ENCODE measurements at places on chromosomes 12 and 14. TPM values are rescaled to one million over a fixed set of nuclear protein-coding genes. Genes with fewer than 3 reads are reported as not detected.

TPPP2 gene
- not detected for total RNA-seq

RASSF3 gene
- 39.8 TPM for total RNA-seq

NOVA1 gene
- 3.0 TPM for total RNA-seq

GRCh38 chr12:130266751-130267150, 70.9 kb upstream of the PIWIL1 start:
- no peaks in the 10 kb centered on the region for H3K27me3 ChIP-seq
- DNase-seq, result no peak
- no peaks in the 10 kb centered on the region for H3K36me3 ChIP-seq
- H3K4me3 ChIP-seq, result no peak overlapping the region
- H3K27ac ChIP-seq, result no peak overlapping the region
- H3K4me1 ChIP-seq, result no peaks in the 10 kb centered on the region

GRCh38 chr12:44465139-44465538, 411.0 kb downstream of the NELL2 start:
- no peak overlapping the region for H3K4me3 ChIP-seq
- H3K27me3 ChIP-seq, result no peaks in the 10 kb centered on the region
- no peaks in the 10 kb centered on the region for H3K4me1 ChIP-seq

DNA sequence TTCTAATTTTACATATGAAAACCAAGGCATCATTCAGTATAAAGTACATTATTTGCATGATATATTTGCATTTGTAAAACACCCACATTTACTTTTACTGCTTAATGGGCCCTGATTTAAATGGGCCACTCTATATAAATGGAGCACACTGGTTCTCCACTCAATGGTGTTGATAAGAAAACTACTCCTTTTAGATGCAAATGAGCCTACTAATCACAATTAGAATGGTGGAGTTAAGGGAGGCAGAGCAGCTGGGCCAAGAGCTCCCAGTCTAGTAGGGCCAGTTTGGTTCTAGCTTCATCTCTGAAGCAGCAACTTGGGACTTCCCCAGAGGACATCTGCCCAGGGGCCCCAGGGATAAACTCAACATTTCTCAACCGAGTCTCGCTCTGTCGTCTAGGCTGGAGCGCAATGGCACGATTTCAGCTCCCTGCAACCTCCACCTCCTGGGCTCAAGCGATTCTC, 120.7 kb downstream of the FOXN3 start:
- no peak for DNase-seq
- H3K4me1 ChIP-seq, result no peaks in the 10 kb centered on the region
- no peak overlapping the region for H3K4me3 ChIP-seq
- no peaks in the 10 kb centered on the region for H3K36me3 ChIP-seq
- no peaks in the 10 kb centered on the region for H3K27me3 ChIP-seq

DNA sequence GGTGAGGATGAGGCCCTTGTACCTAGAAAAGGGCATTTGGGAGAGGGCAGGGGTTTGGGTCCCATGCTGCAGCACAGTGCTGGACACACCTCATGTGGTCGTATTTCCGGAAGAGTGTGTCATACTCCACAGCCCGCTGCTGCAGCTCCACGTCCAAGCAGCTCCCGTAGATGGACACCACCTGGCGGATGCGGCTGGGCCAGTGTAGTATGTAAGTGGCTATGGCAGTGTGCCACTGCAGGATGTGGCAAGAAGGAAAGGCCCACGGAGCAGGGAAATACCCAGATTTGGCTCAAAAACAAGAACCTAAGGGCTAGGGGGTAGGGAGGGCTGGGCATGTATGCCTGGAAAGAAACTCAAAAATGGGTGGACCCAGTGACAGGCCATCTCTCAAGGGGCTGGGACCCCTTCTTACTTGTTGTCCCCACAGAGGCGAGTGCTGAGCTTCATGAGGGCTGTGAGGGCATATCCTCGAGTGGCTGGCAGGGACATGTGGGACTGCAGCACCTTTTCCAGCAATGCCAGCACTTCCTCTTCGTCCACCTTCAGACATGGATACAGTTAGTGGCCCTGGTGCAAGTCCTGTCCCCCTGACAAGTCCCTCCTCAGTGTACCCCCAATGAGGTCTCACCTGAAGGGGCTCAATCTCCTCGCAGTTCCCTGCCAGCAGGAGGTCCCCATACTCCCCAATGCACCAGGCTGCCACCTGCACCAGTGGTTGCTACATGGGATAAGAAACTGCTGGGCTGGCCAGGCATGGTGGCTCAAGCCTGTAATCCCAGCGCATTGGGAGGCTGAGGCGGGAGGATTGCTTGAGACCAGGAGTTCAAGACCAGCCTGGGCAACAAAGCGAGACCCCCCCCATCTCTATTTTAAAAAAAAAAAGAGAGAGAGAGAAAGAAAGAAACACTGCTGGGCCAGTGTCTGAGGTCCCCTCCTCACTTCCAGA, 5.4 kb downstream of the AP1G2 start:
- H3K4me3 ChIP-seq, result no peak overlapping the region
- H3K27me3 ChIP-seq, result no peaks in the 10 kb centered on the region
- peaks cover 34% of the 10 kb centered on the region for H3K4me1 ChIP-seq
- peaks cover 31% of the 10 kb centered on the region for H3K36me3 ChIP-seq

DNA sequence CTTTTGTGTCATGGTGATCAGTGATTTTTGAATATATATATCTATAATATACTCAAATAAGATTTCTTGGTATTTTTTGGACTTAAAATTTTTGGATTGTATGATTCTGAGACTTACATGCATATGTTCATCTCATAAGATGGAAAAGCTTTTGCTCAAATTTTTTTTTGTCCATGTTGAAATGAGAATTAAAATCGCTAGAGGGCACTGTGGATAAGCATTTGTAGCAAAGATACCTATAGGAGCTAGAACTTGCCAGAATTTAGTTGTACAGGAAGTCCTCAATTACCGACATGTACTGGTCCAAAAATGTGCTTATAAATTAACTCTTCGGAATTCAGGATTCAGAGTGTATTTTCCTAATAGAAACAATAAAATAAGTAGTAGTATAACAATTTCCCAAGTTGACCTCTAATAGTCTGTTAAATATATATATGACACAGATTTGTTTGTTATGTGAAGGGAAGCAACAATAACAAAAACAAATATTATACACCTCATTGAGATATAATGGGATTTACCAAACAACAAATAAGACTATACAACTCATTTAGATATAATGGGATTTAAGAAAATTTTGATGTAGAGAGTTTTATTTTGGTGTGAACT, 179.6 kb downstream of the TMEM117 start:
- no peak overlapping the region for H3K4me3 ChIP-seq
- no peaks in the 10 kb centered on the region for H3K36me3 ChIP-seq
- H3K27me3 ChIP-seq, result no peaks in the 10 kb centered on the region

- H3K36me3 ChIP-seq, result no peaks in the 10 kb centered on the region
- H3K27me3 ChIP-seq, result no peaks in the 10 kb centered on the region
- H3K4me3 ChIP-seq, result no peak overlapping the region
- H3K4me1 ChIP-seq, result no peaks in the 10 kb centered on the region
Measured at GRCh38 chr14:59055439-59056045, 132.9 kb upstream of the DAAM1 start.

- H3K27ac ChIP-seq, result no peak overlapping the region
- no peak overlapping the region for H3K4me3 ChIP-seq
- no peak for DNase-seq
- peaks cover 26% of the 10 kb centered on the region for H3K36me3 ChIP-seq
- no peaks in the 10 kb centered on the region for H3K27me3 ChIP-seq
- no peaks in the 10 kb centered on the region for H3K4me1 ChIP-seq
Measured at GRCh38 chr12:54521293-54522060, 23.9 kb downstream of the NCKAP1L start.

- no peak overlapping the region for H3K27ac ChIP-seq
- no peaks in the 10 kb centered on the region for H3K36me3 ChIP-seq
- no peaks in the 10 kb centered on the region for H3K4me1 ChIP-seq
- no peak overlapping the region for H3K4me3 ChIP-seq
- H3K27me3 ChIP-seq, result no peaks in the 10 kb centered on the region
- DNase-seq, result no peak
Measured at GRCh38 chr12:88391556-88391955, 188.7 kb downstream of the KITLG start.

- no peak overlapping the region for H3K4me3 ChIP-seq
- no peaks in the 10 kb centered on the region for H3K27me3 ChIP-seq
Measured at GRCh38 chr14:65599375-65599774, 186.8 kb downstream of the FUT8 start.

DNA sequence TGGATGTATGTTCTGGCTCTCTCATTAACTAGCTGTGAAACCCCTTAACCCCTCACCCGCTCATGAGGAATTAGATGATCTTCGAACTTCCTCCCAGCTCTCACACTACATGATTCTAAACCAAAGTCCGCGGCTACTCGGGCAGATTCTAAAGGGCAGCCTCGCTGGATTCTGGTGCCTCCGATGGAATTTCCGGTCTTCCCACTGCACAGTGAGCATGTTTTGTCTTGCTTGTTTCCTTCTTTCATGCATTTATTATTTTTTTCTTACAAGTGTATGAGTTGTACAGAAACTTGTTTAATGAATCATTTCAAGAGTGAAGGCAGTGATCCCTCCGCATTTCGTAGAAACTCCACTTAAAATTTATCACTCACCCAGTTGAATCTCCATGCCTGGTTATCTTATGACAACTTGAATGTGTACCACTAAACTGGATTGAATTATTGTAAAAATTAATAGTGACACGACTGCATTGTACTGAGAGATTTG, 4.5 kb upstream of the HCAR3 start:
- H3K4me1 ChIP-seq, result peaks cover 11% of the 10 kb centered on the region
- no peak overlapping the region for H3K27ac ChIP-seq
- H3K36me3 ChIP-seq, result no peaks in the 10 kb centered on the region
- no peak overlapping the region for H3K4me3 ChIP-seq
- no peak for DNase-seq

DNA sequence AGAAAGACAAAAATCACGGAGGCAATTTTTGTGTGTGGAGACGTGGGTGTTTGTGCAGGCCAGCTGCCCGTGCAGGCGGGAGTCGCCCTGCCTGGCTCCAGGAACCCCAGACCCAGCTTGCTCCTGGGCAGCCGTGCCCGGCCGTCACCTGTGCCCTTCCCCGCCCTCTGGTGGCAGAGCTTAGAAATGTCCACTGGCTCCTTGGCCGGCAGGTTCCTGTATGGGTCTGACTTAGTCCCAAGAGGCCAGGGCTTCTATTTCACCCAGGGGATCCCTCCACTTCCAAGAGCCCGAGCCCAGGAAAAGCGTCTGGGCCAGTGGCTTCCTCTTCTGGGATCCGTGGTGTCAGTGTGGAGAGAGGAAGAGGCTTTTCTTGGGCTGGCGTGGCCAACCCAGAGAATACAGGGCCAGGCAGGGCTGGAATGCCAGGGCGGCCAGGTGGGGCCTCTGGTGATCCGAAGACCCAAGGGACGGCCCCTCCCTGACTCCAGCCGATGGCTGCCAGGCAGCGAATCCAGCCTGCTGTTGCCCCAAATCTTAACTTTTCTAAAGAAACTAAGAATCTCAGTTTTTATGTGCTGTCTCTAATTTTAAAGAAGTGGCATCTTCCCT, 120.9 kb downstream of the TMEM132C start:
- no peak overlapping the region for H3K27ac ChIP-seq
- H3K4me3 ChIP-seq, result no peak overlapping the region
- peak; percentile 36 for DNase-seq
- H3K4me1 ChIP-seq, result no peaks in the 10 kb centered on the region

- H3K4me1 ChIP-seq, result no peaks in the 10 kb centered on the region
- no peak for DNase-seq
- no peak overlapping the region for H3K27ac ChIP-seq
- no peaks in the 10 kb centered on the region for H3K36me3 ChIP-seq
Measured at GRCh38 chr14:43215524-43215923, 1291.6 kb downstream of the FSCB start.

DNA sequence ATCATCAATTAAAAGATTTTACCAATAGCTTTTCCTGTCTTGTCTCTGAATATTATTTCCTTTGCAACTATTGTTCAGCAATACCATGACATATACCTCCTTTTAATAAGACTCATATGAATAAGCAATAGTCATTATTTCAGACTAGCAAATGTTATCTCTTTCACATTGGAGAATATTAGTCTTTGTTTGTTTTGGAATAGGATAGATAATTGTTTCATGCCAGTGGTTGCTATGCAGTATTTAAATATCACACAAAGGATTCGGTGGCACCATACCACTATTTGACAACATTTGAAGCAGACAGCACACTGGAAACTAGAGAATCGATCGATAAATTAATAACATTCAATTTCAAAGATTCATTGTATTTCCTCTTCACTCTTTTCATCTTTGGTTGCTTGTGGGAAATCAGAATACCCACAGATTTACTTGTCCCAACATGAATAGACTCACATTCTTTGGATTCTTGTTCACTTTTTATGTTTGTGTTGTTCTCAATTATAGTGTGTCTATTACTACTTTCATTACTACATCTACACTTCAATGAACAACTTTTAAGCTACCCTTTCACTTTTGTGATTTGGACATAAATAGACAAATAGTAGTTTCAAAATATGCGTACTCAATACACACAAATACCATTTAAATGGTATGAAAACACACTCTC, 42.7 kb upstream of the TBPL2 start:
- no peak overlapping the region for H3K4me3 ChIP-seq
- no peak overlapping the region for H3K27ac ChIP-seq
- no peak for DNase-seq
- no peaks in the 10 kb centered on the region for H3K36me3 ChIP-seq

DNA sequence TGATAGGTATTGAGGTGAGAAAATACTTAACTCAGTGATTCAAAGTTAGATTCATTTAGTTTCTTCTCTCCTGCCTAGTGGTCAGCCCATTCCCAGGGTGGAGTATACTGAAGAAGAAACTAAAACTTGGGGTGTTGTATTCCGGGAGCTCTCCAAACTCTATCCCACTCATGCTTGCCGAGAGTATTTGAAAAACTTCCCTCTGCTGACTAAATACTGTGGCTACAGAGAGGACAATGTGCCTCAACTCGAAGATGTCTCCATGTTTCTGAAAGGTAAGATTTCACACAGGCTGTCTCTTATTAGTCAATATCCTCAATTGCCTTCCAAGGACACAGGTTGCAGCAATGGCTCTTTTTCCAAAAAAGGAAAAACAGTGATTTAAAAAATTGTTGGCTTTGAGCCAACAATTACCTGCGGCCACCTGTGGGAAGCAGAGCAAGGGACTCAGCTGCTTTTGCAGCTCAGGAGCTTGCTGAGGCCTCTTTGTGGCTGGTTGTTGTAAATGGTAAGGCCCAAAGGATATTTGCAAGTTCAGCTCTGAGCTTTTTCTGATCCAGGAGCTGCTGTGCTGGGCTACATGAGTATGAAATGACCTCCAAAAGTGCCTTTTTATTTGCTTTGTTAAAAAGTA, 33.9 kb downstream of the TPH2 start:
- H3K27ac ChIP-seq, result no peak overlapping the region
- DNase-seq, result no peak
- H3K4me3 ChIP-seq, result no peak overlapping the region
- no peaks in the 10 kb centered on the region for H3K4me1 ChIP-seq

All from upper lobe of left lung (tissue), 6 donors.